GM20000 (cell line): ENCODE measurements at places on chromosomes 1 and 21.

DNA sequence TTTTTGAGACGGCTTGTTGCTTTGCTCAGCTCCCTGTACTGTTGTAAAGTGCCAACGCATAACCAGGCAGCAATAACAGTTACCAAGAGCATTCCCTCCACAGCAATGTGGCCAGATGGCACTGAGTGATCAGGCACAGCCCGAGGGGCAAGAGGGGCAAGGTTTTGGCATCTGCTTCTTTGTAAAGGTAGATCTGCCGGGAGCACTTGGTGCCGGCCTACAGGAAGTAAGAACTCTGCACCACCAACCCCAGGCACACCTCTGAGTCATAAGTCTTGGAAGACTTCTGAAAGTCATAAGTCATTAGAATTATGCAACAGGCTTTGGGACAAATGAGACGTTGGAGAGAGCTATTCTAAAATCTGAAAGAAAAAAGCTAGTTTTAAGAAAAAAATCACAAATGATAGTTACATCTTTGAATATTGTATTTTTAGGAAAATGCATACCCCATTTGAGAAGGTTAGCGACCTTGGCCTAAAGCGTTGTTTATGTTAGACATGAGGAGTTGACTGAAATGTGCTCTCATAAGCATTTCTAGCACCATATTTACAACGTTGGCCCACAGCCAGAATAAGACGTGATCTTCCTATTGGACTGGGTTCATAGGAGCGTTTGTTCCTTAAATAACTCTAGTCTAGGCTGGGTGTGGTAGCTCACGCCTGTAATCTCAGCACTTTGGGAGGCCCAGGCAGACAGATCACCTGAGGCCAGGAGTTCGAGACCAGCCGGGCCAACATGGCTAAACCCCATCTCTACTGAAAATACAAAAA, 37.7 kb upstream of the MAP10 start:
- DNase-seq, result no peak

DNA sequence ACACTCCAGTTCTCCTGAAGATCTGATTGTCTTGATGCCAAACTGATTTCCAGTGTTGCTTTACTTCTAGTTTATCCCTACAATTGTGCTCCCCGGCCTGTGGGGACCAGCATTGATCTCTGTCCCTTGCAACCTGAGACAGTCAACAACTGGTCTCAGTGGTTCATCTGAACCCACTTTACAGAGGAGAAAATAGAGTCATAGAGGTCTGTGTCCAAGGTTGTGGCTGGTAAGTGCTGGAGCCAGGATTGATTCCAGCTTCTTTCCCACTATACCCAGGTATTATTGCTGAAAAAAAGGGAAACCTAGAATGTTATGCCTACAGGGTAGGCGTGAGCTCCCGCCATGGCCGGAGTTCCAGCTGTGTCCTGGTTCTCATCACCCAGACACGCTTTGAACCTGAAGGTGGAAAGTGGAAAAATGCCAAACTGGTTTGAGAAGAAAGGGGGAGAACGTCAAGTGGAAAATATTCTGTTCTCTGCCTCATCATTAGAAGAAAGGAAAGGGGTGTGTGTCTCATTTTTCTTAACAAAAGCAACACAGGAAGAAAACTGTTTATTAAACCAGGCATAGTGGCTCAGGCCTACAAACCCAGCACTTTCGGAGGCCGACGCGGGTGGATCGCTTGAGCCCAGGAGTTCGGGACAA, 60.7 kb upstream of the ITPKB start:
- DNase-seq, result no peak

DNA sequence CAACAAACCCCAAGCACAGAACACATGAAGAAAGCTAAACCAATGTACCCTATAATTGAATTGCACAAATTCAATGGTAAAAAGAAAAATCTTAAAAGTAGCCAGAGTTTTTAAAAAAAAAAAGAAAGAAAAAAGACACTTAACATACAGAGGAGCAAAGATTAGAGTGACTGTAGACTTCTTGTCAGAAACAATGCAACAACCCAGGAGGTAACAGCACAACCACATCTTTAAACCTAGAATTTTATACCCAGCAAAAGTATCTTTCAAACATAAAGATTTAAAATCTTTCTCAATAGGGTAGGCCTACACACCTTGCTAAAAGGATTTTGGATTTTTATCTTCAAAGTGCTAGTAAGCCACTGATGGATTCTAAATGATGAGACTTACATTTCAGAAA, 64.4 kb downstream of the PHTF1 start:
- no peak for DNase-seq

DNA sequence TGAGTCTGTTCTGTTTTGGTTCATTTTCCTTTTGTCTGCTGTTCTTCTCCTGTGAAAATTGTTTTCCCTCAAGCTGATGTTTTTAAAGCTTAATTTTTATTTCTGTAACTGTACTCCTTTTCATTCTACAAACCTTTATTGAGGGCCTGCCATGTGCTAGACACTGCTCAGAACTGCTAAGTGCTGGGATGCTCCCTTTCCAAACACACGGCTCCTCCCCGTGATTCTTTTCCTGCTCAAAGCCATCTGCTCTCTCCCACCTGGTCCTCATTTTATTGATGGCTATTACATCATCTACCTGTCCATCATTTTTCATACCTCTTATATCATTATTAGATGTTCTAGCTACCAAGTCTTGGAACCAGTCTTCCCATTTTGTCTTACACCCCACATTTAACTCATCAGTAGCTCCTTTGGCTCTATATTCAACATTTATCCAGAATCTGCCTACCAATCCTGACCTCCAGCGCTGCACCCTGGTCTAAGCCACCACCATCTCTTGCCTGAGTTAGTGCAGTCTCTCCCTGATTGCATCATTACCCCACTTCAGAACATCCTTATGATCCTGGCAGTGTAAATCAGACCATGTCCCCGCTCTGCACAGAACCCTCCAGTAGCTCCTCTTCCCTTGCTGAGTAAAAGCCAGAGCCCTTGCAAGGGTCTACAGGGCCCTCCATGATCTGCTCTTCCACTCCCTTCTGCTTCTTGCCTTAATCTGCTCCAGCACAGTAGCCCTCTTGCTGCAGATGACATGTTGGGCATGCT, 118.1 kb downstream of the CACNA1E start:
- no peak for DNase-seq

DNA sequence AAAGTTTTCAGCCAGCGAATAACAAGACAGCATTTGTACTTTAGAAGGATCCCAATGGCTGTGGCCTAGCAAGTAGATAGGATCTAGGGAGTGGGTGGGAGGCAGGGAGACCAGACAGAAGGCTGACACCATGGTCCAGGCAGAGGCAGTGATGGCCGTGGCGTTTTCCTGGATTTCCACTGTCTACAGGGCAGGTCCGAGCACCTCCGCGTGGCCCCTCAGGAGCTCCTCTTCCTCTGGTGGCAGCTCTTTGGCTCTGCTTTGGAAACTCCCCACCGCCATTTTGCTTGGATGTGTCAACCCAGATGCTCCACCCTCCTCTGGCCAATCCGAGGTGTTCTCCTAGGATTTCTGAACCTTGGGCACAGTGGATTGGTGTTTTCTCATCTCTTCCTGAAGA, 25.1 kb downstream of the PADI4 start:
- no peak for DNase-seq

- no peak for DNase-seq
These were observed 302.7 kb downstream of the DISC1 start for GRCh38 chr1:231929311-231929710.

GRCh38 chr1:168266644-168267186, 14.0 kb upstream of the TBX19 start:
- no peak for DNase-seq

GRCh38 chr21:29885491-29885890, 54.3 kb downstream of the GRIK1 start:
- no peak for DNase-seq

GRCh38 chr1:101238681-101239094, 1.9 kb downstream of the S1PR1 start:
- peak; percentile 68 for DNase-seq

DNA sequence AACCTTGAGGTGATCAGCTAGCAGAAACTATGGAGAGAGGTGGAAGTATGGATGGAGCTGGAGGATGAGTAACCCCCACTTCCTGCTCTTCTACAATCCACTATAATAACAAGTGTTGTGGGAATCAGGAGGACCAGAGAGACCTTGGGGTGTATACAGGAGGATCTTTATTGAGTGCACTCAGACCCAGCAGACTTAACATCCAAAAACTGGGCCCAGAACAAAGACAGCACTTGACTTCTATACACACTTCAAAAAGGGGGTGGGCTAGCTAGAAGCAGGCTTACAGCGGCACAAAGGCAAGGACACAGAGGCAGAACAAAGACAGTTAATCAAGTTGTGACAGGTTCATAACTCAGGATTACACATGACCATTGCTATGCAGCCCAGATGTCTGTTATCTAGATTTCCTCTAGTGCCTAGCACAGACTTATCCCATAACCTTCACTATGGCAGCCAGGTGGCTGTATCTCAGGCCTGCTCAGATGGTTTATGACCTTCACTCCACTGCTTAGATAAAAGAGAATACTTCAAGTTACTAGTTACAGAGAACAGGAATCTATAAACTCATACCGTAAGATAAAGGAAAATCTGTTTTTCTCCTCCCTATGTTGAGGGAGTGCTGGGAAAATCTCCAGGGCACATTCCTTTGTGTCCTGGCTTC, 36.1 kb upstream of the PADI2 start:
- DNase-seq, result no peak

GRCh38 chr1:234512451-234512861, 33.5 kb upstream of the TARBP1 start:
- DNase-seq, result no peak

DNA sequence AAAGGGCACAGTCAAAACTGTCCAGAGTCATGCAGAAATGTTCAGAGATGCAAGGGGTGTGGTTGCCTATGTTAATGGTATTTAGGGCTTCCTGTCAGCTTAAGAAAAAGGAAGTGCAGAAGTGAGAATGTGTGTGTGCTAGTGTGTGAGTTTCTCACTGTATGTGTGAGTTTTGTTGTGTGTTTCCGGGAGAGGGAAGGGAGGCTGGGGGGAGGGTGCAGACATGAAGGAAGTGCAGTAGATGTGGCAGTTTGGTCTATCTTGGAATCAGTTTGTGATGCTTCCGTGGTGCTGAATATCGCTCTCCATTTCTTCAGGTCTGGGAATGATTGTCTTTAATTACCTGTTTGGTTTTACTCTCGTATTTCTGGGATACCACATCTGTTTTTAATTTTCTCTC, 16.5 kb upstream of the ATP6V1G3 start:
- DNase-seq, result peak; percentile 19

DNA sequence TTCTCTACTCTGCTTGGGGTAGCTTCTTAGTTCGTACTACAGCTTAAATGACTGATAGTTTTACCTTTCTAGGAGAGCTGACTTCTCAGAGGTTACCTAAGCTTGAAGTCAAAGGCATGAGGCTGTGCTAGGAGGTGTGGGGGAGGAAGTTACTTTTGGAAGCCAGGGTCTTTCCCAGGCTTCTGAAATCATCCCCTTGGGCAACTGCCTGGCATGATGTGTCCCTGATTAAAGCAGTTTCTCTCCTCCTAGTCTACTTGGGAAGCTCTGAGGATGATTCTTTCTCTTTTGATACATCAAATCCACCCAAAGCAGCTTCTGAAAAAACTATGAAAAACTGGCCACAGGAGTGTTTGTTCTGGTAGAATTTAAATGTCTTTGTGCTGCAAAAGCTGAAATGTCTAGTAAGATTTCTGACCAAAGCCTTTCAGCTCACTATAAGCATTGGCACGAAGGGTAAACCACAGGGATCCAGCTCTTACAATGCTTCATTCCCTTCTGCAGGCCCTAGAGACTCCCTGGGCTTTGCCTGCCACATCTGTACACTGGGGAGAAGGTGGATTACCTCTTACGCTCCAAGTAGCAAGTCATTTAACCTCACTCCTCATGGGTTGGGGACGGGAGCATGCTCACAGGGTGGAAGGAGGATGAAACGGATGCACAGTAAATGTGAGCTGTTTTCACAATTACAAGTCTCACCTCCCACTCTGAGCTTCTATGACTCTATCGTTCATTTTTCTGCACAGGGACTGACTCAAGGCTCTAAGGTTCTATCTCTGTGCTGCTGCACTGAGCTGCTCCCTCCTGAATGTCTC, 59.6 kb downstream of the RUNX1 start:
- DNase-seq, result peak; percentile 34

GRCh38 chr1:30745834-30746208, 11.8 kb downstream of the LAPTM5 start:
- no peak for DNase-seq

GRCh38 chr21:36089946-36090345, 20.1 kb downstream of the CBR1 start:
- no peak for DNase-seq

- no peak for DNase-seq
These were observed 200.6 kb upstream of the PTBP2 start for GRCh38 chr1:96521010-96521409.

GRCh38 chr1:95631695-95632094, 397.7 kb downstream of the RWDD3 start:
- DNase-seq, result no peak

- no peak for DNase-seq
These were observed 7.6 kb downstream of the EDN2 start for GRCh38 chr1:41476807-41477361.

- no peak for DNase-seq
These were observed 1660.1 kb upstream of the B3GALT2 start for GRCh38 chr1:194846488-194846887.

DNA sequence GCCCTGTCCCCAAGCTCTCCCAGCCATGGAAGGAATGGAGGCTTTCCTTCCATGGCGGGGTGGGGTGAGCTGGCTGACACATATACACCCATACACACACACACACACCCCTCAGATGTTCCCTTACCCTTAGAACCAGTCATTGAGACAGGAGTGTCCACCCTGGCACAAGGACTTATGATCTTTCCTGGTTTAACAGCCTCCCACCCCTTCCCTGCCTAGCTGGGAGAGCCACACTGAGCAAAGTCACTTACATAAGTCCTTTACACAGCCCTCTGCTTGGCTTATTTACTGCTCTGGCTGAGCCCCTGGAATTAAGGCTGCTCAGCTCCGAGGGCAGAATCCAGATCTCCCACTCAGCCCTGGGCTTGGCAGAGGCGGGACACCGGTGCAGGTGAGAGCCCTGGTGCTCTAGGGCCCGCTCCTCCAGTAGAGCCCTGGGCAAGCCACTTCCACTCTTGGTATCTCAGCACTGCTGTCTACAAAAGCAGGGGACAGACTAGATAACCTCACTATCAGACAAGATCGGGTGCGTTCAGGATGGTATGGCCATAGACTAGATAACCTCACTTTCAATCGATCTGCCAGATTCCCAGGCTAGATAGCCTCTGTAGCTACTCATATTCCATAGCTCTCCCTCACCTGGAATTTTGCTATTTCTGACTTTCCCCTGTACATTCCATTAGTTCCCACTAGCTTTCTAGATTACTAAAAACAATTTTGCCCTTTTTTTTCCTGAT, 16.7 kb downstream of the SLC6A9 start:
- no peak for DNase-seq
